ENCODE measurements at places on chromosomes 1 and 21.

DNA sequence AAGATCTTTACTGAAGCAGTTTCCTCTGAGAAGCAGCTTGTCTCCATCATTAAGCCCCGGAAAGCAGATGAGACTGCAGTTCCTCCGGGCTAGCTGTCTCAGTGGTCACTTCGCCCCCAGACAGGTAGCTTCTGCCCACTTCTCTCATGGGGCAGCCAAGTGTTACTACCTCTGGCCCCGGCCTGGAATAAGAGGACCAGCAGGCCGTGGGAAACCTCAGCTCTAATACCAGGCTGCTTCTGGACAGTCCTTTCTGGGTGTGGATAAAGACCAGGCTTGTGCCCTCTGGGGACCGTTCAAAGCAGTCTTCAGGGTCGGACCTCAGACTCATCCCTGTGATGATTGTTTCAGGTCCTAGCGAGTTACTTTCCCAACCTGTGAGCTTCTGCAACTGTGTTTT lies 54.8 kb downstream of the RUNX3 start:
- DNase-seq, result no peak

- DNase-seq, result no peak
These were observed 20.6 kb downstream of the CLCA1 start for GRCh38 chr1:86489242-86489878.

DNA sequence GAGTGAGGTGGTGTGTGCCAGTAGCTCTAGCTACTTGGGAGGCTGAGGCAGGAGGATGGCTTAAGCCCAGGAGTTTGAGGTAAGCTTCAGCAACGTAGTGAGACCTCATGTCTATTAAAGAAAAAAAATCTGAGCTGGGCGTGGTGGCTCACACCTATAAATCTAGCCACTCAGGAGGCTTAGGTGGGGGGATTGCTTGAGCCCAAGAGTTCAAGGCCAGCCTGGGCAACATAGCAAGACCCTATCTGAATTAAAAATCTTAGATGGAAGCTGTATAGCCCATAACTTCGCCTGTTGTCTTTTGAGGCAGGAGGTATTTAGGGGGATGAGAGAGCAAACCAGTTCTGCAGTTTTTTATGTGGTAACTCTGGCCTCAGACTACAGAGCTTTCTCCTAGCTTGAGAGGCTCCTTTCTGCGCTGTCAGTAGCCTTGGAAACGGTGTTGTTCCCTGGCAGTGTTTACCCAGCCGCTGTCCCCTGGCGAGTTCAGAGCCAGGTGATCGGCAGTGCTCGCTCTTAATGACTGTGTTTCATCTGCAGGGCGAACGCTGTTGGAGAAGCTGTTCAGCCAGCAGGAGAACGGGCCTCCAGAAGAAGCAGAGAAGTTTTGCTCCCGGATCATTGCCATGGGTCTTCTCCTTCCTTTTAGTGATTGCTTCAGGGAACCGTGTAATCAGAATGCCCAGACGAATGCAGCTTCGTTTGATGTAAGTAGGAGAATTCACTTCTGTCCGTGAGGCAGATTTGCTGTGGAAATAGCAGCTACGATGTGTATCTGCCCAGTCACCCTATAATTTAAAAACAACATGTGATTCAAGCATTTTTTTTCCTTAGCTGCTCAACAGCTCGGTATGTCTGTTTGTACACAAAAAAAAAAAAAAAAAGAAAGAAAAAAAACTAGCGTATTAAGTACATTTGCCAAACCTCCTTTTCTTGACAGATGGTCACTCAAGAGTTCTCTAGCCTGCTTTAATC lies 31.2 kb downstream of the FMN2 start:
- DNase-seq, result peak; percentile 54

- no peak for DNase-seq
These were observed 45.6 kb downstream of the GNPAT start for GRCh38 chr1:231286603-231287002.

DNA sequence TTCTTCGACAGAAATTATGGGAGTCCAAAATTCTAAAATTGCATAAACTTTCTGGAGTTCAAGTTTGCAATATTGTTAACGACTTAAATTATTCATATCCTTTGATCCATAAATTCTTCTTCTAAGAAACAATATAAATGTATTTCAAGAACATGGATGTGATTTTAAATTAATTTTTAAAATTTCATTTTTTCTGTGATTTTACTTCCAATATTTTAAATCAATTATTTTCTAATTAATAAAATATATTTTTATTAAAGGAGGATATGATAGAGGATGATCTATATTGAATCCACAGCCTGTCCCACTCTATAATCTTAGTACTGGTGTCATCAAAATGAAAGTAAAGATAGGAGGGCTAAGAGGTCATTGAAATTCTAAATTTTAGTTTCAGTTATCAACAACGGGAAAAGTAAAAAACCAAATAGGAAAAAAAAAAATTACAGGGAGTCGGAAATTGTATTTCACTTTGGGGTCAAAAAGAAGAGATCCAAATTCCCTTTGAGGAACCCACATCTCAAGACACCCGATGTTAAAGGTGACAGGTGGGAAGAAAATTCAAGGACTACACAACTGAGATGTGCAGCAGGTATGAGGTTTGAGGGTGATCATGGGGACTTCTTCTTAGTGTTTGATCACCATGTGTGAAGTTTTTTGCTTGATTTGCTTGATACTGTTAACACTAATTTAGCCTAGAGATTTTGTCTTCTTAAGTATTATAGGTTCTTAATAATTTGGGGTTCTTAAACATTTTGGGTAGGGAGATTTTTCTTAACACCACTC lies 154.8 kb upstream of the RGS18 start:
- no peak for DNase-seq

DNA sequence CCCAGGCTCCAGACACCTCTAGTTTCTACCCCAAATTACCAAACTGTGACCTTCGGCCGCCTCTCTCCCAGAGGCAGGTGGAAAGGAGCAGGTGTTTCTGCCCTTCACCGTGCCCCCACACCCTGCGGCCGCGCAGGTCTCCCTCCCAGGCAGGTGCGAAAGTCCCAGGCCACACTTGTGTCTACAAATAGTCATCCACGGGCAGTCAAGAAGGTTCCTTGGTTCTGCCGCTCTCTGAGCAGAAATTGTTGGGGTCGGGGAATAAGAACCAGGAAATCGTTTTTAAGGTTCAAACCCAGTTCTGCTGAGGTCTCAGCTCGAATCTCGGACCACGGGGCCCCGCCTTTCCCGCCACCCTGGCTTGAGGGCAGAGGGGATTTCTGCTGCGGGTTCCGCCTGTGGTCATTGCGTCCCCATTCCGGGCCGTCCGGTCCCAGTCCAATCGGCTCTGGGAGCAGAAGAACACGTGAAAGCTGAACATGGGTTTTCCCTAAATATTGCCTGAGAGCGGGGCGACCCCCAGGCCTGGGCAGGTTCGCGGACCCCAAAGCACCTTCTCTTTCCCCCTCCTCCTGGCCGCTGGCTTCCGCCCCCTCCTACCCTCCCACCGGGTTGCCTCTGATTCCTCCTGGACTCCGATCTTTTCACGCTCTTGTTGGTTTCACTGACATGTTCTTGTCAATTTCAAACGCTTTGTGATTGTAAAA lies 1.2 kb upstream of the ATF3 start:
- no peak for DNase-seq

DNA sequence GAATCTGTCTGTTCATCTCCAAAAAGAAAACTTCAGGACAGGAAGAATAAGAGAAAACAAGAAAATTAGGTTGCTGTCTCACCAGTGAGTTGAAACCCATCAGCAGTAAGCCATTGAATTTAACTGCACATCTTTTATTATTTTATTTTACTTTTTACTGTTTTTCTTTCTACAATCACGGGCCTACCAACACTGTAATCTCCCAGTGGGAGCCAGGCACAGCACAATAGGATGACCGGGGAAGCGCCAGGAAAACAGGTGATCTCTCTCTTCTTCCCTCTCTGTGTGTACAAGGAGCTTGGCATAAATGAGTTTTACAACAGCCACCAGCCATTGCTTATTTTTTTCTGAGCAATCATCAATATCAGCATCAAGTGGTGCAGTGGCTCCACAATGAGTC lies 113.1 kb upstream of the ESRRG start:
- no peak for DNase-seq

- no peak for DNase-seq
These were observed 35.8 kb downstream of the C1orf198 start for GRCh38 chr1:230832476-230832875.

DNA sequence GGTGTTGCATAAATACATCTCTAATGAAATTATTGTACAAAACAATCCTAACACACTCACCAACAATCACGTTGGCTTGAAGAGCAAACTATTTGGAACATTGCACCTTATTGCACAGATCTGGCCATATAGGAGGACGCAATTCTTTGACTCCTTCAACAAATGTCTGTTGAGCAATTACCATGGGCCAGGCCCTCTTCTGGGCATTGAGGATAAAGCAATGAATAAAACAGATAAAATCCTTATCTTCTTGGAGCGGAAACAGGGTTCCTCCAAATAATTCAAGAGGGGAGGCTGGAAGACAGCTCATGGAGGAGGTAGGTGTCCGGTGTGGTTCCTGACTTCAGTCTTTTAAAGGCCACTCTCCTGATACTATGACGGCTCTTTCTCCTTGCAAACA lies 43.3 kb downstream of the PAX7 start:
- no peak for DNase-seq

DNA sequence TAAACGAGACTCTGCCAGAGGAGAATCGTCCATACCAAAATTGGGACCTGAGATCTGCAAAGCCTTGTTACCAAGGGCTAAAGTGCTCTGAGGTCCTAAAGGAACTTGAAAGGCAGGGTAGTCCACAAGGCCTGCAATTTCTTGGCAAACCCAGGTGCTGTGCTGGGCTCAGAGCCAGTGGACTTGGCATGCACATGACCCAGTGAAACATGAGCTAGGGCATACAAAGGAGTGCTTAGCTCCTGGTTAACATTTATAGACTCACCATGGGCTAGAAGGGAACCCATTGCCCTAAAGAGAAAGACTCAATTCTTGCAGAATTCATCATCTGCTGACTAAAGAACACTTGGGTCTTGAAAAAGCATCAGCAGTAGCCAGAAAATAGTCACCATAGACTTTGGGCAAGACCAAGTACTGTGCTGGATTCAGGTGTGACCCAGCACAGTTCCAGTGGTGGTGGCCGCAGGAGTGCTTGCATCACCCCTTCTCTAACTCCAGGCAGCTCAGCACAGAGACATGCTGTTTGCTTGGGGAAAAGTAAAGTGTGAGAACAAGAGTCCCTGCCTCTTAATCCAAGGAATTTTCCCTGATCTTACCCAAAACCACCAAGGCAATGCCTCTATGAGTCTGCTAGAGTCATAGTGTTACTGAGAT lies 1069.4 kb upstream of the ADGRL2 start:
- DNase-seq, result no peak

DNA sequence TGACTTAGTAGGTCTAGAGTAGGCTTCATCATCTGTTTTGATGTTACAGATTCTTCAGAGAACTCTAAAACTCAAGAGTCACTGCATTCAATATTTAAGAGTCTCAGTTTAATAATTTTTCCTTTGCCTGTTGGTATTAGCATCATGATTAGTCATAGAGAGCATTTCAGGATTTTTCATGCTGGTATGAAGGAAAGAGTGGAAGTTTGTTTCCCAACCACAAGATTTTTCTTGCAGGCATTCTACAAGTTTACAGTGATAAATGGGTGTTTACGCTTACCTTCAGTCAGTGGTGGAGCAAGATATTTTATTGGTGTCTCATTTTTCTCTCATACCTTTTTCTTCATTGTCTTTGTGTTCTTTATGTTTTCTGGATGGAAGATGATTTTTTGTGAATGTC lies 58.4 kb upstream of the MYOCOS start:
- no peak for DNase-seq

DNA sequence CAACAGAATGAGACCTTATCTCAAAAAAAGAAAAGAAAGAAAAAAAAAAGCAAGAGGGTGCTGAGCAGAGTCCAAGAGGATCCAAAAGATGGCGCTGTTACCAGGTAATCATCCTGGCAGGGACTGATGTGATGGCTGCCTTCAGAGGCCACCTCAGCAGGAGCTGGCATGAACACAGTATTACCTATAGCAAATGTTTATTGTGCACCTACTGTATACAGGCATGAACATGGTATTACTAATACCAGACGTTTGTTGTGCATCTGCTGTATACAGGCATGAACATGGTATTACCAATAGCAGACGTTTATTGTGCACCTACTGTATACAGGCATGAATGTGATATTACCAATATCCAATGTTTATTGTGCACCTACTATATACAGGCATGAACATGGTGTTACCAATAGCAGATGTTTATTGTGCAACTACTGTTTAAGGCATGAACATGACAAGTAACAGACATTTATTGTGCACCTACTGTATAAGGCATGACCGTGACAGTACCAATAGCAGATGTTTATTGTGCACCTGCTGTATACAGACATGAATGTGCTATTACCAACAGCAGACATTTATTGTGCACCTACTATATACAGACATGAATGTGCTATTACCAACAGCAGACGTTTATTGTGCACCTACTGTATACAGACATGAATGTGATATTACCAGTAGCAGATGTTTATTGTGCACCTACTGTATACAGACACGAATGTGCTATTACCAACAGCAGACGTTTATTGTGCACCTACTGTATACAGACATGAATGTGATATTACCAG lies 115.1 kb upstream of the TMEM51 start:
- no peak for DNase-seq

DNA sequence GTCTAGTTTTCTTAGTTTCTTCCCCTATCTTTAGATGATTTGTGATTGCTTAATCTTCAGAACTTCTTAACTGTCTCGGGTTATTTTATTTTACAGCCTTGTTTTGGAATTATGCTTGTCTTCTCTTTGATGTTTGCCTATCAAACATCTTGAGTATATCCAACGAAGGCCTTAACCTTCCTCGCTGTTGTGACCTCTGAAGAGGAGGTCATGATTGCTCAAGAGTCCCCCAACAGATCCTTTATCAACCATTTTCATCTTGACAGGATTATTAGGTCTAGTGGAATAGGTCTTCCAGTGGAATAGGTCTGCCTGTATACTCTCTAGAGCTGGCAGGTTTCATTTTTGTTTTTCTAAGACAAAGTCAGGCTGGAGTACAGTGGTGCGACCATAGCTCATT lies 45.7 kb downstream of the UBE4B start:
- DNase-seq, result no peak

DNA sequence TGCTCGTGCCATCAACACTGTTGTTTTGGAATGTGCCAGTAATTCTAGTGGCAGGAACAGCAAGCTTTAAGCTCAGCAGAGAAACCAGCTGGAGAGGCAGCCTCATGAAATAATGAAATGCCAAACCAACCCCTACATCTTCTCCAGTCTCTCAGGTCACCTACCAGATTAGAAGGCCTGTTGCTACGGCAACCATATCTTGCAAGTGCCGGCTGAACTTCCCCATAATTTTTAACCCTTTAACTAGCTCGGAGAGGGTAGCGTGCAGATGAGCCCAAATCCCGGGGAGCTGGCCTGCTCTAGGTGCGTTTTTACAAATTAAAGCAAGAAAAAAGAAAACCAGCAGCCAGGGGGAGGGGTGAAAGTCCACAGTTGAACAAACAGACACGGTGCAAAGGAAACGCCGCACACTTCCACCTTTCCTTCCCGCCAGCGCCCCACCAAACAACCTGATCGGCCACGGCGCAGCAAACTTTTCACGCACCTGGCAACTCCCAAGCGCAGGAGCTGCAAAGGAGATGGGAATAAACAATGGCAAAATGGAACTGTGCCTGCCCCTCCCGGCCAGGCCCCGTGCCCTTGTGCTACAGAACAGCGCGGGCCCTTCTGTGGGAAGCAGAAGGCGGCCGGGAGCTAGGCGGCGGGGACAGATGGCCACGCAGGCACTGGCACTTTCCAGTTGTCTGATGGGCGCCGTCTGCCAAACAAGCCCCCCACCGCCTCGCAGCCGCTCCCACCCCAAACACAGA lies 50.1 kb downstream of the SSBP3 start:
- DNase-seq, result no peak

Data from substantia nigra (tissue), 51 donors.